A549 treated with Mapracorat at 1 μM for 4 hours (cell line): ENCODE measurements at places on chromosomes 1 and 21. TPM values are rescaled to one million over a fixed set of nuclear protein-coding genes. Genes with fewer than 3 reads are reported as not detected.

Gene SPRR1B
- not detected in 5 replicates for total RNA-seq

Gene PIGR
- total RNA-seq: not detected in 5 replicates

Gene IVL
- total RNA-seq: 0.06 to 0.13 TPM (median 0.10 TPM) in 3 of 5 replicates, not detected in the others

Gene CPTP
- 15.0 to 22.7 TPM (median 22.0 TPM) in 5 replicates for total RNA-seq

Gene ARTN
- 0.14 to 0.61 TPM (median 0.35 TPM) in 5 replicates for total RNA-seq

Gene C1orf94
- not detected in 5 replicates for total RNA-seq

Gene ABCA4
- 0.10 to 0.26 TPM (median 0.12 TPM) in 4 of 5 replicates, not detected in the other for total RNA-seq

Gene SV2A
- total RNA-seq: 0.05 to 0.17 TPM (median 0.10 TPM) in 5 replicates

Gene S100A2
- 20.2 to 30.6 TPM (median 26.9 TPM) in 5 replicates for total RNA-seq

Gene DNALI1
- total RNA-seq: 0.06 to 0.26 TPM (median 0.18 TPM) in 4 of 5 replicates, not detected in the other

Gene NPHS2
- total RNA-seq: not detected in 5 replicates

Gene ACOT11
- total RNA-seq: 1.7 to 2.5 TPM (median 2.3 TPM) in 5 replicates

Gene CD101
- 0.11 to 0.36 TPM (median 0.23 TPM) in 5 replicates for total RNA-seq
